ENCODE measurements at places on chromosomes 2 and 18.

- DNase-seq = no peak
These were observed 305.4 kb downstream of the AFF3 start for GRCh38 chr2:99836690-99837605.

DNA sequence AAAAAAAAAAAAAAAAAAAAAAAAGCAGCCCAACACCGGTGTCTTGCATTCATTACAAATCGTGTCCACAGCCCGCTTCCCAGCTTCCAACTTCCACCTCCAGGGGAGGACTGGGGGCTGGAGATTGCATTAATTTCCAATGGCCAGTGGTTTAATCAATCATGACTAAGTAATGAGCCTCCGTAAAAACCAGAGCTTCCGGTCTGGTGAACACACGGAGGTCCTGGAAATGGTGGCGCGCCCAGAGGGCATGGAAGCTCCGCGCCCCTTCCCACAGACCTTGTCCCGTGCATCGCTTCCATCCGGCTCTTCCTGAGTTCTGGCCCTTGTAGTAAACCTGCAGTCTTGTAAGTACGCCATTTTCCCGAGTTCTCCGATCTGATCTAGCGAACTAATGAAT is 43.6 kb downstream of the EEF1B2 start:
- no peak for DNase-seq

DNA sequence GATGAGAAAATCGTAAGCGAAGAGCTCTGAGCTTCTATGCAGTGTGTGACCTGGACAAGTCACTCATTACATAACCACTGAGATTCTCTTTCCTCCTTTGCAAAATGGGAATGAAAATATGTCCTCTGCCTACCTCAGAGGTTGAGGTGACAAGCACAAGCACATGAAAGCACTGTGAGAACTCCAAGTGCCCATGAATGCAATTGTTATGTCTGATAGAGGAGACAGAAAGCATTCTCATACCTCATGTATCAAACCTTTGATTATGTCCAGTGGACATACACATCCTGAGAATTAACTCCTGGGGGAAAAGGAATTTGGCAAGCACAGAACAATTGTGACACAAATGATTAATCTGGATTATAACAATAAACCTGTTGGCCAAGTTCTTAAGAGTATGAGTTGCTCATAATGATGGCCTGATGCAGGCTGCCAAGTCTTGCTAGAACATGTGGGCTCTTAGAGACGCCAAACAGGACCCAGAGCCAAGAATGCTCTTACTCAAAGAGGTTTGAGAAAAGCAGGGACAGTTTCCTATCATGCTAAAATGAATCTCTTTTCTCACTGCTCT is 8.5 kb upstream of the RMDN2 start:
- DNase-seq = no peak

DNA sequence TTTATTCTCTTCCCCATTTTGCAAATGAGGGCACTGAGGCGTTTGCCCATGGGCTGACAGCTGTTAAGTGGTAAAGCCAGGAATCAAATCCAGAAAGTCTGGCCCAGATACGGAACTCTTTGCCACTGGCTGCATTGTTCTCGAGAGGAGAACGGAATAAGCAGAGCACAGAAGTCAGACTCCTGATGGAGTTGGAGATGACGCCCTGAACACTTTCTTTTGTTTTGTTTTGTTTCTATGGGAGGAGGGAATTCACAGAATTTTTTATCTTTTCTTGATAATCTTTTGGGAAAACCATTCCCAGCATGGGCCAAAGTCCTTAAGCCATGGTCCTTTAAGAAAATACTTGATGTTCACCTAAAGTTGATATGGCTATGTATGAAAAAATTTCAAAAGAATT is 322.2 kb downstream of the RDH14 start:
- DNase-seq = no peak

DNA sequence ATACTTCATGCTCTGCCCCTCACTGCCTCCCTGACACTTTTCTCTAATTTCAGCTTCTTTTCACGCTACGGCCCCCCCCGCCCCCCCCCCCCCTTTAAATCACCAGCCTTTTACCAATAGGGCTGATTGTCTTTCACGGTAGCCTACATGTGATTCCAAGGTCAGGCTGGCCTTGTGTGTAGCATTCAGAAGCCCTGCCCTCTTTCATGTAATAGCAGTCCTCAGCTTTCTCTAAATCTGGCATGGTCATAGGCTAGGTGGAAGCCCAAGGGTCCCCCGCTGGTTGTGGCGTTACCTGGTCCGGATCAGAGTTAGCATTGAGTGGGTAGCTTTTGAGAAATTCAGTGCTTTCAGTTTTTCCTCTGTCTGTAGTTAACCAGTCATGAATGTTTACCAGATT is 281.8 kb downstream of the ALPK2 start:
- DNase-seq = no peak

- DNase-seq = no peak
These were observed 292.8 kb downstream of the EN1 start for GRCh38 chr2:118554616-118555015.

- no peak for DNase-seq
These were observed 245.0 kb upstream of the RBBP8 start for GRCh38 chr18:22687892-22688680.

GRCh38 chr2:120451334-120451733 is 105.4 kb downstream of the INHBB start:
- DNase-seq = no peak

DNA sequence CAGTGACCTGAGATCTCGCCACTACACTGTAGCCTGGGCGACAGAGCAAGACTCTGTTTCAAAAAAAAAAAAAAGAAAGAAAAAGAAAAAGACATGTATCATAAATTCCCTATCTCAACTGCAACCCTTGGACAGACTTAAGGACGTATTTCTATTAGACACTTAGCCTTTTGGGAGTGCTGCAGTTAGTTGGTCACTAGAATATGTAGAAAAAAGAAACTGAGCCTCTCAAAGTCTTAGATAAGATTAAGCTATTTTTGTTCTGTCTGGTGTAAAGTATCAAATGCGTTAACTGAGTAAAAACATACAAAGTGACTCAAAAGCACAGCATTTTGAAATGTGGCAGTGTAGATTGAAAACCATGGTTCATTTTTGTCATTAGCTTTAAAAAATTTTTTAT is 7.3 kb downstream of the NBEAL1 start:
- DNase-seq = no peak

- no peak for DNase-seq
These were observed at the start of gene TMEM178A for GRCh38 chr2:39665811-39666490. TSS of gene TMEM178A (plus strand) at chr2:39665917. CDS start at chr2:39665975, 58 bp downstream.

DNA sequence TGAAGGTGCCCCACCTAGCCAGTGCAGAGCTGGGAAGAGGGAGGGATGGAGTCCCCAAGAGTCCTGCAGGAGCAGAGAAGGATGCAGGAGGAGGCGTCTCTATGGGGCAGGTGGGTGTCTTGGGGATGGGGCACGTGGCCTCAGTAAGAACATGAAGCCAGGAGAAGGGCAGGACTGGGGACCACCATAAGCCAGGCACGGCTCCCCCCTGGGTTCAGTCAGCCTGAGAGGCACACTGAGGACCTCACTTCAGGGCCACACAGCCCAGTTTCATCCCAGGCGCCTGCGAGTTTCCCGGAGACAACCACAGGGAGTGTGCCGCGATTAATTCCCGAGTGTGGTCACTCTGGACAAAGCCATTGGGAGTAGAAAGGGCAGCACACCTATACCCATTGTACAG is 120.3 kb downstream of the GYPC start:
- no peak for DNase-seq

DNA sequence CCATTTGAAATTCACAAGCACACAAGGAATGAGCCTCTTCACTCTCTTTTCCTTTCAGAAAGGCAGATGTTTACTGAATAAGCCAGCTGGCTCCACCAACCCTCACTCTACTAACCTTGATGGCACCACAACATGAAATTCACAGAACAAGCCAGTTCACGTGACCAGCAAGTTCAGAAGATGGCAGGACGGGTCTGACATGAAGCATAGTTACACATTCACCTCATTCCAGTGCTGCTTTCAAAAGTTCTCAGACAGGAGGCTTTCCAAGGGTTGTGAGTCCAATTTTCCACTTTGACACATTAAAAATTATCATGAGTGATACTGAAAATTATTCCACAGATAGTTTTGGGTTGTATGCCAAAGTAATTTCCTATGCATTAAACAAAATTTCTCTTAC is 74.2 kb upstream of the MBOAT2 start:
- DNase-seq = no peak

DNA sequence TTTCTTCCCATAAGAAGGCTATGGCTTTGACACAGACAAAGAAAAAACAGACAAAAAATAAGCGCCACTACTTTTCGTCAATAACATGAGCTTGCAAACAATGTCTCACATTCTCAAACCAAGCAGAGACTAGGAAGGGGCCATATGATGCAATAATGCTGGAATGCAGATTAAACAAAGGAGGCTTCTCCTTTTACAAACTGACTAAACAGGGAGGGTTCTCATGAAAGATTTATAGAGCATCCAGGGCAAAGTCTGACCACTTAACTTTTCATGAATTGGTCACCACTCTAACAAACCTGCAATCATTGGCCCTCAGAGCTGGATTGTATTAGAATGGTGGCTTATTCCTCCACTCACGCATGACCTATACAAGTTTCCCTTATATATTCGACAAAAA is 663.3 kb upstream of the CHAC2 start:
- DNase-seq = peak; percentile 67

GRCh38 chr2:59237311-59237710 is 996.2 kb upstream of the FANCL start:
- no peak for DNase-seq

- no peak for DNase-seq
These were observed 405.8 kb upstream of the ID2 start for GRCh38 chr2:8276026-8276425.

DNA sequence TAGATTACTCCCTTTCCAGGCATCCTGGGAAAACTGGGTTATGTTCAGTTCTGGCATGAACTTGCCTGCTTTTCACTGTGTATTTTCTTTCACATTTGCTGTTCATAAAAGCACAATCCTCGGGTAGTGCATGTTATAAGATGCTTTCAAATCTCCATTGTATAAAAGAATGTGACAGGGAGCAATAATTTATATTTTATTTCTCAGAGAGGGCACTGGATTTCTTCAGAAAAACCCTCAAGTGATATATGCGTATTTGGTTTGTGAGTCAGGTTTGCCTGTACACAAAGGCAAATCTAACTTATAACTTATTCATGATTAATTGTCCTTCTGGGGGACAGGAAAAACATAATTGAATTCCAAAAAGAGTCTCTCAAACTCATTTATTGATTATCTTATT is 440.7 kb upstream of the MMADHC start:
- DNase-seq = no peak

GRCh38 chr2:196059491-196059960 is 9.1 kb downstream of the DNAH7 start:
- DNase-seq = no peak

GRCh38 chr2:118310681-118311429 is 222.6 kb downstream of the INSIG2 start:
- peak; percentile 90 for DNase-seq

GRCh38 chr2:112730216-112730615 is 9.4 kb downstream of the NT5DC4 start:
- no peak for DNase-seq

DNA sequence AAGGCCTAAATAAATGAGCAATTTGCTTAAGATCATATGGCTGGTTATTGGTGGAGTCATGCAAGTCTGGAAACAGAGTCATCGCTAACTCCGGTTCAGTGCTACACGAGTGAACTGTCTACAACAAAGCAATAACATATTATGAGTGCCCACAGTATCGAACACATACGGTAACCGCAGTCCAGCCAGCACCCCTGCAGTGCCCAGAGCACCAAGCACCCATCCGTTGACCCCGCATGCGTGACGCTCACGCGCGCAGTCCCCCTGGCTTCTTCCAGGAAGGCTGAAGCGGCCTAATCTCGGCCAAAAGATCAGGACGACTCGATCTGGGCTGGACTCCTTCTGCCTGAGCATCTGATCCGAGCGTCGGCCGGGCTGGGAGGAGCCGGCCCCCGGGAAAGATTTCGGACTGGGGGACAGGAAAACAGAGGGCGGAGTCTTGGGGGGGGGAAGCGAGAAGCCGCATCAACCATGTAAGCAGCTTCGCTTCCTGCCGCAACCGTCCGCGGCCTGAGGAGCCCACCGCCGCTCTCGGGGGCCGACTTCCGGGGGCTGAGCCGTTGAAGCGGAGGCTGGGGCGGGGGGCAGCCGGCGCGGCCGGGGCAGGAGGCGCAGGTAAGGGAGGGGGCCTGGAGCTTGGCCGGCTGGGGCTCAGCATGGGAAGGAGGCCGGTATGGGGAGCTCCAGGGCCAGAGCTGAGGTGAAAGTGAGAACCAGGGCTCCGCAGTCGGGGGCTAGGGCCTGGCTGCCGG is at the start of gene PIKFYVE:
Gene PIKFYVE, plus strand, starts transcription at position 455 of the 752 bp plus-strand sequence. CDS start 5,265 bp downstream, outside the sequence.
- DNase-seq = peak; percentile 96

DNA sequence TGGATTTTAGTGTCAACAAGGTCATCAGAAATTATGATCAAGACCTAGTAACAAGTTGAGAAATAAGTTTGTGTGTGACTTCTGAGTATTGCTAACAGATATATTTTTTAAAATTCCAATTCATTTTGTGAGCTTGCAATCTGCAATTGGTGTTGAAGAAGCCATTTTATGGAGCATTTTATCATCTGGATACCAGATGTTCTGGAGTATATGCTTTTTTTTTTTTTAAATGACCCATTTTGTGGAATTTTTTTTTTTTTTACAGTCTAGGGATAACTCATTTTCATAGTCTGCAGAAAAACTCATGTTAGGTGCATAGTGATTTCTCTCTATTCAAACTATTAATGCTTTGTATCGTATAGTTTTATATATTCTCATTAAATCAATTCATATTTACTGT is 12.6 kb downstream of the QPCT start:
- DNase-seq = no peak

- DNase-seq = peak; percentile 54
These were observed 108.7 kb downstream of the FEZ2 start for GRCh38 chr2:36489281-36489680.

DNA sequence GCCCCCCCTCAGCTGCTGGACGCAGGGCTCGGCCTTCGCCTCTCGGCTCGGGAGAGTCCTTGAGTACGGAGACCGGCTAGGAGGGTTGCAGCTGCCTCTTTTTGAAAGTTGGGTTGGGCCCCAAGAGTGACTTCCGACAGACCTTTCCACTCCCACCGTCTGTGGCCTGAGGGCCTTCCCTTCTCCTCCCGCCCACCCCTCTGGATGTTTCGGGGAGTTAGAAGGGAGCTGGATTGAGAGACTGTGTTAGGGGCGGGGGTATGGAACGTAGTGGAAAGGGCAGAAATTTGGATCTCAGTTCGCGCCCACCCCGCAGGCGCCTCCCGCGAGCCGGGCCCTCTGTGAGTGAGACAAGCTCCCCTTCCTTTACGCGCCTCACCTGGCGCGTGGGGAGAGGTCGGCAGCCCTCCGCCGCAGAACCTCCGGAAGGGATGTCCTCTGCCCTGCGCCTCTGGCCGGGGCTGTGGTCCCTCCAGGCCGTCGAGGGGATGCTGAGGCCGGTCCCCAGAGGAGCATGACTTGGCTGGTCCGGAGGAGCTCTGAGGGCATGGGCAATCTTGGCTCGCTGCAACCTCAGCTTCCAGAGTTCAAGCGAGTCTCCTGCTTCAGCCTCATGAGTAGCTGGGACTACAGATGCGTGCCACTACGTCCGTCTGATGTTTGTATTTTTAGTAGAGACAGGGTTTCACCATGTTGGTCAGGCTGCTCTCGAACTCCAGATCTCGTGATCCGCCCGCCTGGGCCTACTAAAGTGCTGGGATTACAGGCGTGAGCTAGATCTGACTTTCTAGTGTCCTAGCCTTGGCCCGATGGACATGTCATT is 15.9 kb downstream of the C2orf74 start:
- no peak for DNase-seq

Measured in urothelium cell line (cell line).